ENCODE measurements at places on chromosomes 1 and 21. TPM values are rescaled to one million over a fixed set of nuclear protein-coding genes. Genes with fewer than 3 reads are reported as not detected.
A peak's percentile ranks its signal among the peaks of the same experiment; 100 is the strongest.

DNA sequence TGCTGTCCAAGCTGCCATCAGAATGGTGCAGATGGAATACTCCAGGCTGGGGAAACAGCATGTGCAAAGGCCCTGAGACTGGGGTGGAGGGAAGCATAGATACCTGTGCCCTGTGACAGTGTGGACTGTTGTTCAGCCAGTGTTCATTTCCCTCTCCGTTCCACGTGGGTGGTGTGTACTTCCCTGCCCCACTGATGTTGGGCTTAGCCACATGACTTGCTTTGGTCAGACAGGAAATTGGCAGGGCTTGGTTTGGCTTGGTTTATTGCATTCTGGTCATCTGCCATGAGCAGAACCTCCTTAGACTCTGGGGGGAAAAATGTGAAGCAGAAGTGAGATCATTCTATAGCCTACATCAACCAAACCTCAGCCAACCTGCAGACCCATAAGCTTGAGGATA, 102.4 kb upstream of the IGSF21 start:
- no peaks in the 10 kb centered on the region for H3K36me3 ChIP-seq
- no peak overlapping the region for H3K4me3 ChIP-seq
- no peak for DNase-seq
- peaks cover 12% of the 10 kb centered on the region for H3K4me1 ChIP-seq
- no peaks in the 10 kb centered on the region for H3K27me3 ChIP-seq

Gene LMX1A
- not detected for total RNA-seq

GRCh38 chr21:45364468-45365185, 40.3 kb upstream of the COL18A1 start:
- peak overlapping the region; percentile 90 for H3K27ac ChIP-seq
- no peaks in the 10 kb centered on the region for H3K27me3 ChIP-seq
- peaks cover 3% of the 10 kb centered on the region for H3K4me1 ChIP-seq
- no peaks in the 10 kb centered on the region for H3K36me3 ChIP-seq
- no peak for DNase-seq
- H3K4me3 ChIP-seq = no peak overlapping the region

Gene LRRC53
- total RNA-seq = not detected

Gene OR14K1
- not detected for total RNA-seq

DNA sequence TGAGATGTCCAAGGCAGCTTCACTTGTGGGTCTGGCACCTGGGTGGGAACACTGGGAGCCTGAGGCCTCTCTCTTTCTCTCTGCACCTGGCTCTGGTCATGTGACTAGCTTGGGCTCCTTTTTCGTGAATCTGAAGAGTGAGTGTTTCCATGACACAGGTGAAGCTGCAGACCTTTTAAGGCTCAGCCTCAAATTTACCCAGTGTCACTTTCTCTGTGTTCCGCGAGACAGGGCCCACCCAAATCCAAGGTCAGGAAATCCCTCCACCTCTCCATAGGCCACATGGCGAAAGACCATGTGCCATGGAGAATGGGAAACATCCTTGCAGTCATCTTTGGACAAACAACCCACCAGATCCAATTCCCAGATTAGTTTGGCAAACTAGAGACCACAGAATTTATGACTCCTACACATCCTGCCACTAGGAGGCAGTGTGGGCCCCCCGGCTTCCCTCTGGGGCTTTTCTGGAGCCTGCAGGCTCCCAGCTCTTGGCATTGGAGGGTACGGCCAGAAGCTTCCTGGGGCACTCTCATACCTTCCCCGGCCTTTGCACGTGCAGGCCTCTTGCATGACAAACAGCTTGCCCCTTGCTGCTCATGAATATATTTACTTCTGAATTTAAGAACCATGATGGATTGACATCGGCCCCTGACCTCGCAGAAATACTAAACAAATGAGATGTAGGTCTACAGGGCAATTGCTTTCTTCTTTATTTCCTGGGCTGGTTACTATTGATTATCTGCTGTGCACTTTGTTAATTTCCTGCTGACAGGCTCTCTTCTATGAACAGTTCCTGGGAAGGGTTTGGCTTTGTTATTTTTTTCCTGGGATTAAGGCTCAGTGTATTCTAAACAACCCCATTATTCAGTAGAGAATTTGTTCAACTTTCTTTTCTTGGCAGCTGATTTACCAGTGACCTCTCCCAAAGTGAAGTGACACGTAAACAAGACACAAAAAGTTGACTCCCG, 180.7 kb downstream of the KAZN start:
- no peaks in the 10 kb centered on the region for H3K27me3 ChIP-seq
- no peaks in the 10 kb centered on the region for H3K4me1 ChIP-seq
- H3K36me3 ChIP-seq = no peaks in the 10 kb centered on the region
- no peak overlapping the region for H3K4me3 ChIP-seq
- H3K27ac ChIP-seq = peak overlapping the region; percentile 17
- DNase-seq = no peak

Gene ACOT11
- 2.9 TPM for total RNA-seq

DNA sequence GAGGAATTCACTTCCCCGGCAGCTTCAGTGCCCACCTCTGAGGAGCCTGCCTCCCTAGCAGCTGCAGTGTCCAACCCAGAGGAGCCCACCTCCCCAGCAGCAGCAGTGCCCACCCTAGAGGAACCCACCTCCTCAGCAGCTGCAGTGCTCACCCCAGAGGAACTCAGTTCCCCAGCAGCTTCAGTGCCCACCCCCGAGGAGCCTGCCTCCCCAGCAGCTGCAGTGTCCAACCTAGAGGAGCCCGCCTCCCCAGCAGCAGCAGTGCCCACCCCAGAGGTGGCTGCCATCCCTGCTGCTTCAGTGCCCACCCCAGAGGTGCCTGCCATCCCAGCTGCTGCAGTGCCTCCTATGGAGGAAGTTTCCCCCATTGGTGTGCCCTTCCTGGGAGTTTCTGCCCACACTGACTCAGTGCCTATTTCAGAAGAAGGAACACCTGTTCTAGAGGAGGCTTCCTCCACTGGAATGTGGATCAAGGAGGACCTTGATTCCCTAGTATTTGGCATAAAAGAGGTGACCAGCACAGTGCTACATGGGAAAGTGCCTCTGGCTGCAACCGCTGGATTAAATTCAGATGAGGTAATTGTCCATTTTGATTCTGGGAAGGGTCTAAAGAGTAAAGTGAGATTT, 77.4 kb upstream of the BMP8A start:
- H3K4me3 ChIP-seq = no peak overlapping the region
- H3K36me3 ChIP-seq = no peaks in the 10 kb centered on the region
- peaks cover 36% of the 10 kb centered on the region for H3K4me1 ChIP-seq
- H3K27ac ChIP-seq = no peak overlapping the region

GRCh38 chr1:18009055-18009454, 98.5 kb upstream of the IGSF21 start:
- H3K4me1 ChIP-seq = no peaks in the 10 kb centered on the region
- no peak overlapping the region for H3K4me3 ChIP-seq
- H3K27me3 ChIP-seq = no peaks in the 10 kb centered on the region

DNA sequence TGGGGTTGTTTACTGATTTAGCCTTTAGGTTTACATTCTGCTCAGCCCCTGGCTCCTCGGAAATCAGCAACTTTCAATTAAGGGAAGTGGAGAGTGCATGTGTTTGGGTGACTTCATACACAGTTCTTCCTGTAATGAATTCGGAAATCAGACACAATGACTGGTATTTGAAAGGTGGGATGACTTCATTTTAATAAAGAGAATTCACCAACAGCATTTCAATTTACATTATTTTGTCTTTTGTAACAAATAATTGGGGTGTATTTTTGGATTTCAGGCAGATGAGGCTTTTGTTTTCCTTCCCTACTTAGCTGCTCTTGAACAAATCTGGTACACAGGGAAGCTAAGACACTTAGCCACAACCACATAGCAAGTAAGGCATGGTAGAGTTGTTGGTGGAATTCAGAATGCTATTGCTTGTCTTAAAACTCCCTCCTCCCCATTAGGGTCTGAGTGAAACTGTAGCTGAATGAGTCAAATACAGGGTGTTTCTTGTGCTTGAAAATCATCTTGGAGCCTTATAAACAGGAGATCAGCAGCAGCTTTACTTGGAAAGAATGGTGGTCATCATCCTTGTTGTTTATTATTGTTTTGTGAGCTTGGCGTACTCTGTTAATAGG, 917 bp downstream of the STX12 start:
- peaks cover 16% of the 10 kb centered on the region for H3K4me1 ChIP-seq
- H3K36me3 ChIP-seq = no peaks in the 10 kb centered on the region
- peak overlapping the region; percentile 95 for H3K4me3 ChIP-seq
- no peaks in the 10 kb centered on the region for H3K27me3 ChIP-seq

Gene CD160
- not detected for total RNA-seq

DNA sequence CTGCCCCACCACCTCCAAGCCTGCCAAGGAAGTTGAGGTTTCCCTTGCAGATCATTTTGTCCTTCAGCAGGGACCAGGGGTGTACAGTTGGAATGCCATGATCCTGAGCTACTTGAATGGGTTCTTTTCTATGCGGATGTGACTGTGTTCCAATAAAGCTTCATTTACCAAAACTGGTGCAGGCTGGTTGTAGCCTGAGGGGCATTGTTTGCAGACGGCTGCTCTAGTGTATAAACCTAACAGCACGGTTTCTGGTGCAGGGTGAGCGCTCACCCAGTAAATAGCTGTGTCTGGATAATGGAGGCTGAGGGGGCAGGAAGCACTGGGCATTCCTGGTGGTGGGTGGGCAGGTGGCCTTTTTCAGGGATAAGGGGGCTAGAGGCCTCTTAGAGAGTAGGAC, 72.7 kb upstream of the ACTL8 start:
- H3K4me3 ChIP-seq = no peak overlapping the region
- DNase-seq = no peak
- no peak overlapping the region for H3K27ac ChIP-seq
- H3K27me3 ChIP-seq = no peaks in the 10 kb centered on the region
- H3K36me3 ChIP-seq = peaks cover 1% of the 10 kb centered on the region

GRCh38 chr1:205772607-205773032, 2.7 kb downstream of the RAB29 start:
- H3K4me1 ChIP-seq = peaks cover 3% of the 10 kb centered on the region
- no peaks in the 10 kb centered on the region for H3K27me3 ChIP-seq
- no peak for DNase-seq
- no peaks in the 10 kb centered on the region for H3K36me3 ChIP-seq

Gene KHDC4
- 24.3 TPM for total RNA-seq

DNA sequence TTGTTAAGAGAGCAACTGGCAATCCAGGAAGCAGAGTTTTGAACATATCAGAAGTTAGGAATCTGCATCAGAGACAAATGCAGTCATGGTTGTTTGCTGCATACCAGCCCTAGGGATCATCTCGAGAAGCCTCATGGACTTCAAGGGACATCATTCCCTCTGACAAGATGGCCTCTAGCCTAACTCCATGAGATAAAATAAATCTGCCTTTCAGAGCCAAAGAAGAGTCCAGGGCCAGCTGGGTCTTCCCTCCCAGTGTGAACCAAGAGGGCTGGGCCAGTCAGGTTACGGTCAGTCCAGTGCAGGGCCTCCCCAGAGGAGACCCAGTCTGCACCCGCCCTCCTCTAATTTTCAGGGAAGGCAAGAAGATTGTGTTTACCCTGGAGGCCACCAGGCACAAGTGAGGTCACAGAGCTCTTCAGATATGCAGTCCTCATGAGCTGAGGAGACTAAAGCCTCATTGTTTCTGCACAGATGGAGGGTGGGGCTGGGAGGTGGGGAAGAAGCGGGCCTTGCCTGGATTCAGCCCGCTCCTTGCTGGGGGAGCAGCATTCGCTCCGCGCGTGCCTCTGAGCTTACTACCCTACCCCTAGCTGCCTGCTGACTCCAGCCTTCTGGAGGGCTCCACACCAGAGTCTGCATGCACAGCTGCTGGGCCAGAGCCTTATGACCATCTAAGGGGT, 52.8 kb downstream of the CAPN2 start:
- H3K4me3 ChIP-seq = no peak overlapping the region
- no peaks in the 10 kb centered on the region for H3K36me3 ChIP-seq
- H3K27ac ChIP-seq = no peak overlapping the region
- H3K4me1 ChIP-seq = no peaks in the 10 kb centered on the region

Gene SUSD4
- 11.7 TPM for total RNA-seq

DNA sequence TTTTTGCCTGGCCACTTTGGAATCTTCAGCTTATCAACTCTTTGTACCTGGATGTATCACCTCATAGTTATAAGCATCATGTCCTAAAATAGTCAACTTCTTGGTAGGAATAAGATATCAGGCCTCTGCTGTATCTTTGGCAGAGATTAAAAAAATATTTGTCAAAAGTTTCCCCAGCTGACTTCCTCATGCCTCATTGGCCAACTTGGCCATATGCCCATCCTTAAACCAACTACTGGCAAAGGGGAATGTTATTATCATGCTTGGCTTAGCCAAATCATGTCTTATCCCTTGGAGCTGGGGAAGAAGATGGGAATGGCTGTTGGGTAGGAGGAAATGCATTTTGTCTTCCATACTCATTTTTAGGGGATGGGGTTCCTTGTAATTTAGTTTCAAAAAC, 23.4 kb downstream of the NFASC start:
- no peaks in the 10 kb centered on the region for H3K27me3 ChIP-seq
- H3K27ac ChIP-seq = no peak overlapping the region
- DNase-seq = no peak
- H3K4me3 ChIP-seq = no peak overlapping the region
- no peaks in the 10 kb centered on the region for H3K4me1 ChIP-seq

GRCh38 chr1:80629304-80629837, 1171.4 kb upstream of the ADGRL2 start:
- H3K36me3 ChIP-seq = no peaks in the 10 kb centered on the region
- no peak overlapping the region for H3K27ac ChIP-seq

DNA sequence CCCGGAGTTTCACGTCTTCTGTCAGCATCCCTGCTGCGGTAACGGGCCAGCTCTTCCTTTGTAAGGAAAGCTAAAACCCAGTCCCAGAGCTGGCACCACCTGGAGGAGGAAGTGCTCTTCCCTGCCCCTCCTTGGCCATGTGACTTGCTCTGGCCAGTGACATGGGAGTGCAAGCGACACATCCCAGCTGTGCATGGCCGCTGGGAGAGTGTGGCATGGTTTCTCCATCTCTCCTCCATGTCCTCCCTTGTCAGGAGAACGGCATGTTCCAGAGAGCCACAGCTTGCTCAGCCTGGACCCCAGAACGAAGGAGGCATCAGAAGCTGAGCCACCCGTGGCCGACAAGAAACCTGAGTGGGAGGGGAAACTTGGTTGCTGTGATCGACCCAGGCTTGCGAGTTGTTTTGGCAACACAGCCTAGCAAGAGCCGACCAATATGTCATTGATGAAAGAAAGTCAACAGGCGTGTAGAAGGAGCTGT, 2.7 kb upstream of the PRXL2B start:
- H3K36me3 ChIP-seq = no peaks in the 10 kb centered on the region
- no peaks in the 10 kb centered on the region for H3K27me3 ChIP-seq
- DNase-seq = peak; percentile 70
- peak overlapping the region; percentile 33 for H3K27ac ChIP-seq
- no peak overlapping the region for H3K4me3 ChIP-seq
- H3K4me1 ChIP-seq = no peaks in the 10 kb centered on the region

Gene S100A7
- total RNA-seq = not detected

Gene SIM2
- total RNA-seq = 0.53 TPM

All from pancreas (tissue), 10 donors.